ENCODE measurements at places on chromosomes 16 and 17.

- DNase-seq = no peak
Measured at GRCh38 chr16:63059676-63060075, 1023.4 kb upstream of the CDH8 start.

- DNase-seq = no peak
Measured at GRCh38 chr16:24789881-24790280, 55.9 kb upstream of the SLC5A11 start.

DNA sequence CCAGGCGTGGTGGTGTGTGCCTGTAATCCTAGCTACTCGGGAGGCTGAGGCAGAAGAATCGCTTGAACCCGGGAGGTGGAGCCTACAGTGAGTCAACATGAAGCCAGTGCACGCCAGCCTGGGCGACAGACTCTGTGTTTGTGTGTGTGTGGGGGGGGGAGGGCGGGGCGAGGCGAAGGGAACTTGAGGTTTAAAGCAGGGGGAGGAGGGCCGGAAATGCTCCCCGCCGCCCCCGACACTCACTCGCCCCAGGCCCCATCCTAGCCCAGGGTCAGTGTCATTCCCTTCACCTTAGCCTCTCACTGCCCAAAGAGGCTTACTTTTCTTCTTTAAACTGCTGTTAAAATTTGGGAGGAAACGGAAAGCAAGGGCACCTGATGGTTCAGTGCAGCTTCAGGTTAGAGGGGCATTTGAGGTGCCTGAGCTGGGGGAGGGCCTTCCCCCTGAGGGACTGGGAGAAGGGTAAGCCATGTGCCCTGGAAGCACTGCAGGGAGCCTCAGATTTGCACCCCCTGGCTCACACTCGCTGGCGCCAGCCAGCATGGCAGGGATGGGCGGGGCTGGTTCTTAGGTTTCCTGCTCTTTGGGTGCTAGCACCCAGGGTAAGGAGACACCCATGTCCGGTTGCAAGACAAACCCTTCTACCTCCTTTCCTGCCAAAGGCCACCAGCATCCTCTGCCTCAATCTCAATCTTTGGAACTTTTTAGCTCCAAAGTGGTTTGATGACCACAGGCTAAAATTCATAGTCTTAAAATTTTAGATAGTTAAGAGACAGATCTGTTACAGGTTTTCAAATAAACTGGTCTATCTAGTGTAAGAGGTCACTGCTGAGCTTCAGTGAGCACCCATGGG, 2.2 kb upstream of the LIMD2 start:
- peak; percentile 65 for DNase-seq

GRCh38 chr17:48814504-48814903, 2.5 kb downstream of the TTLL6 start:
- DNase-seq = no peak

DNA sequence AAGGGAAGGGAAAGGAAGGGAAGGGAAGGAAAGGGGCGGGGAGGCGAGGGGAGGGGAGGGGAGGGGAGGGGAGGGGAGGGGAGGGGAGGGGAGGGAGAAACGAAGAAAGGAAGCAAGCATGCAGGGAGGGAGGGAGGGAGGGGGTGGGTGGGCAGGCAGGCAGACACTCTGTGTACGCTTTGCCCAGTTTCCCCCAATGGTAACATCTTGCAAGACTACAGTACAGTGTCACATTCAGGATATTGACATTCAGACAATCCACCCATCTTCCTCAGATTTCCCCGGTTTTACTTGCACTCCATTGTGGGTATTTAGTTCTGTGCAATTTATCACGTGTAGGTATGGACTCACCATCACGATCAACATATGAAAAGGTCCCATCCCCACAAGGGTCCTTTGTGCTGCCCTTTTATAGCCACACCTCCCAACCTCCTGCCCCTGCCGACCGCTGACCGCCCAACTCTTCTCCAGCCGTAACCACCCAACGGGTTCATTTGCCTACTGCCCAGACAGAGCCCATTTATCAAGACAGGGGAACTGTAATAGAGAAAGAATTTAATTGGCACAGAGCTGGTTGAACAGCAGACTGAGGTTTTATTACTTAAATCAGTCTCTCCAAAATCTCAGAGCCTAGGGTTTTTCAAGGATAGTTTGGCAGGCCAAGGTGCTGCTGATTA, 91.4 kb upstream of the FA2H start:
- DNase-seq = no peak

DNA sequence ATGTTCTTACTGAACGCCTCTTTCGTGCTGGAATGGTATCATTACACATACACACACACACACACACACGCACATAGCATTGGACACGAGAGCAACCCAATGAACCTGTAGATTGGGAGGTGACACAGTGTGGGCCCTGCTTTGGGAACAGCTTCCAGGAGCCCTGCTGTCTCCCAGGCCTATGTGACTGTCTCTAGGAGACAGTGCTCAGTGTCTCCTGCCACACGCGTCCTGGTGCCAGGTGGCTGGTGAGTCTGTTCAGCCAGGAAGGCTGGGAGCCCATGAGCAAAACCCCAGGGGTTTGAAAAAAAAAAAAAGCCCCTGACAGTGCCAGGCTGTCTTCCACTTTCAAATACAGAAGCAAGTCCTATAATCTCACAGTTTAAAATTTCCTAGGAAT, 2.4 kb upstream of the SPOP start:
- no peak for DNase-seq

Measured in activated T-cell treated with anti-CD3 and anti-CD28 coated beads for 48 hours (primary cell).